ENCODE measurements at places on chromosomes 16 and 17.

GRCh38 chr17:47852113-47852949 lies 1.4 kb upstream of the SP6 start:
- no peak for DNase-seq

GRCh38 chr16:1863681-1864460 lies 8.1 kb downstream of the MEIOB start:
- DNase-seq, result no peak

GRCh38 chr17:40106760-40107521 lies 6.6 kb upstream of the NR1D1 start:
- no peak for DNase-seq

GRCh38 chr17:62714016-62714777 lies 86.7 kb downstream of the MRC2 start:
- DNase-seq, result no peak

DNA sequence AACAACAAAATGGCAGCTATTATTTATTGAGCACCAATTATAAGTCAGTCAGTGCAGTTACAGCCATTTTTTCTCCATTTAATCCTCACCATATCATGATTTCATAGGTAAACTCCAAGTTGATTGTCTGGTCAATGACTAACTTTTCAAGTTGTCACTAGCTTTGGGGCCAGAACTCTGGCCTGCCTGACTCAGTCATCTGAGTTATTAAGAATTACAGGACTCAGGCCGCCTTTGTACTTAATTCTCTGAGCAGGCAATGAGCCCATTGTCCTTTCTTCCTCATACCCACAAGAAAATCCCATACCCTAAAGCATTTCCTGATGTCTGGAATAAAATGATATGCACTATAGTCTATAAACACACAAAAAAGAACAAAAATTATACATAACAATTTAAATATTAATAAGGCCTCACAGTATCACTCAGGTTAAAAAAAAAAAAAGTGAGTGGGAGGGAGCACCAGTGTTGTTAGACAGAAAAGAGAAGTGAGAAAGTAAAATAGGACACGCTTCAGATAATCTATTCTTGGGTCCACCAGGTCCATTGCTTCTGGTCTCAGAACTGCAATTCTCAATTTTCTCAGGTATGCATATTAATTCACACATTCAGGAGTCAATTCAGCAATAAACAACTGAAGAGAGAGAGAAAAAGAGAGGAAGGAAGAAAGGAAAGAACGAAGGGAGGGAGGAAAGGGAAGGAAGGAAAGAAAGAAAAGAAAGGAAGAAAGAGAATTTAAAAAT lies 70.2 kb downstream of the SPAG9 start:
- DNase-seq, result no peak
